ENCODE measurements at places on chromosomes 3 and 15.

GRCh38 chr3:172391592-172392302 lies 56.5 kb downstream of the GHSR start:
- no peak for DNase-seq

DNA sequence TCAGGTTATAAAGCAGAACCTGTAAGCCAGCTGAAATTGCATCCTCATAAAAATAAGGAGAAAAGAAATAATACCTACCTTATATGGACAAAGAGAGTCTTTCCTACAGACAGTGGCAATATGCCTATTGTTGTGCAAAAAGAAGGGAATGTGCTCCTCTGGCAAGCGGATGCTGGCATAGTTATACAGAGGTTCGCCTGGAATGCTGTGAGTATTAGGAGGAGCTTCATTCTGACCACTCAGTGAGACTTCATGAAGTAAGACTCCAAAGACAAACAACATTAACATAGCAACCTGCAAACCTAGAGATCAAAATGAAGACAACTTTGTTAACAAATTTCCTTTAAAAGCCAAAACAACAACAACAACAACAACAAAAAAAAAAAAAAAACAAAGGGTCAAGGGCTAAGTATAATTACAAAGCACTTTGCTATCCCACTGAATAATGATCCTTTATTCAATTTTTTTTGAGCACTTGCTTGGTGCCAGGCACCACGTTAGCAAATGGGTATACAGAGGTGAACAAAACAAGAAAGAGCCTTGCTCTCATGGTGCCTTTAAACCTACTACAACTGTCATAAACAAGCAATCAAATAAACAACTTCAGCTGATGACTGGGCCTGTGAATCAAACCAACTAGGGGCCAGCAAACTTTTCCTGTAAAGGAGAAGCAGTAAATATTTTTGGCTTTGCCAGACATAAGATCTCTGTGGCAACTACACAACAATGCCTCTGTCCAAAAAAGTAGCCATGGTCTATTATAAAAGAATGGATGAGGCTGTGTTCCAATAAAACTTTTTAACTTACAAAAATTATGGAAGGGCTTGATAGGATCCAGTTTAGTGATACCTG lies 3.7 kb downstream of the EOGT start:
- DNase-seq = no peak

GRCh38 chr3:16318176-16318575 lies 53.2 kb downstream of the OXNAD1 start:
- DNase-seq = no peak

DNA sequence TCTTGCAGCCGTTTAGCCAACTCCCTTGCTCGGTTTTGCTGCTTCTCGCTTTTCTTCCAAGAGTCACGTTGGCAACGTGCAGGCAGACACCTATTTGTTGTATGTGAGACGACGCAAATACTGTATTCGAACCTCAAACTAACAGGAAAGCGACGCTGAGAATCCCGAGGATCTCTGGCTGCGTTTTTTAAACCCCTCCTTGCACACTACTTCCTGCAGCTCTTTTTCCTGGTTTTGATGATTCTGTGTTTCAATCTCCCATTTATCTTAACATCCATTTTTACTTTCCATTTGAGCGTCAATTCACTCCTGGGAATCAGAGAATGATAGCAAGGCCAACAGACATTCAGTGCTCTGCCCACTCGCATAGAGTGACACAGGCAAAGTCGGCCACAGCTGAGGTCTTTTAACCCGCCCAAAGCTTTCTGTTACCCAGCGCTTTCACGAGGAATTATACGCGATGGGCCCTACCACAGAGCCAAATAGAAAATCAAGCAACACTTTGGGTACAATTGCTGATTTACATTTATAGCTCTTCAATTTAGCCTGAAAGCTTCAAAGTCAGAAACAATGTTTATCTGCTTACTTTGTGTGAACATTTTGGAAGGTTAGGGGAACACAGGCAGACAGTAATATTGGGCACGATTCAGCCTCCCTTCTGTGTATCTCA lies 1.6 kb upstream of the ANXA2 start:
- no peak for DNase-seq

DNA sequence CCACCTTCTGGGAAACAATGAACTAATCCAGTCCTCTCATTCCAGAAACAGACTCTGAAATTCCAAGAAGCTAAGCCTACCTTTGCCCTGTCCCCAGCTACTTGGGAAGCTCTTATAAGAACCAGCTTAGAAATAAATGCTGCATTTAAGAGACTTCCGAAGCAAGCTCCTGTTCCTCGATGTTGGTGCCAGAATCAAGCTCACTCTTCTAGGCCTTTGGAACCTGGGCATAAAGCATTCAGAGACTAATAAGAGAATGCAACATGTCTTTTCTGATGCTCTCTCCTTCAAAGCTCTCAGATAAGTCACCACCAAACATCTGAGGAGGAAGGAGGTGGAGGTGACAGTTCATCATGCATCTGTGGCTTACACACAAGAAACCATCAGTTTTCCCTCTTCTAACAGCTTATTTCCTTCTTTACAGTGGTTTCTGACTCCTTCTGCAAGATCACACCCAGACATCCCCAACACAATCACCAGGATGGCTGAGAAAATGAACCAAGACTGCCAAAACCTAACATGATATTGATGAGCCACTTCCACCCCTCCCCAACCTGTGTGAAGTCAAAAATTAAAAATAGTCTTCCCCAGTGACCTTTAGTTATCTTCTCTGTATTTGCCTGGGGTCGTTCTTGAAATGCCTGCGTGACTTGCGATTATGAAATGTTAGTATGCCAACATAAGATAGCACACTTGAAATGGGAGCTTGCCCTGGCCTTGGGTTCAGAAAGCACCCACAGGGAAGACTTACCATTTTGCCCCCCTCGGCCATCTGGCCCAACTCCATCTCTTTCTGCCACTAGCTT lies 11.5 kb downstream of the ARHGEF3 start:
- no peak for DNase-seq

DNA sequence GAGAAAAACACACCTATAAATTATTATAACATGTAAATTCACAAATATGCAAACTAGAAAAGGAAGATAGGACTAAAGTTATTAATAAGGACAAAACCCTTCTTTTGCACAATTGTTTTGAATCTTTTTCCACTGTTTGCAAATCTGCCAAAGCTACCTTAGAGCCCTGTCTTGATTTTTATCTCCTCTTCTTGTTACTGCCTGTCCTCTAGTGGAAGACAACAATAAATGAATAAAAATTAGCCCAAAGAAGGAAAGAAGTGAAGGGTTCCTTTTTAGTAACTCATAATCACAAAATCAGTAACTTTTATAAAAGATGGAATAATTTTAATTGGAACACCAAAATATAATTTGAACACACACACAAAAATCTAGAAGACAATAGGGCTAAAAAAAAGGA lies 2.7 kb downstream of the CD200R1 start:
- DNase-seq = no peak

- DNase-seq = no peak
Measured at GRCh38 chr3:187973977-187974870, 179.7 kb upstream of the LPP start.

DNA sequence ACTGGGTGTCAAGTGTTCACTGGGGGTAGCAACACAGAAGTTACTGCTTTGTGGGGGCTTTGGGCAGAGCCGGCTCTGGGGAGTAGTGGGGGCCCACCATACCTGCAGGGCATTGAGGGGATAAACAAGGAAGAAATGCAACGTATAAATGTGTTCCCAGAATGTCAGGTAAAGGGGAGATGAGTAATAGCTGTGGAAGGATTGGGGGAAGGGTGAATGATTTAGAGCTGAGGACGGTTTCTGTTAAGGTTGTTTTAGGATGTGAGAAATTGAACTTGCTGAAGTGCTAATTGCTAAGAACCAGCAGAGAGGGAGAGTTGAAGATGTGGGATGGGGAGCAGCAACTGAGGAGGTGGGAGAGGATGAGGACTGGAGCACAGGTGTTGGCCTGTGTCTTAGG lies 10.7 kb downstream of the SCG5 start:
- no peak for DNase-seq

GRCh38 chr3:27073912-27074311 lies 295.3 kb downstream of the NEK10 start:
- DNase-seq = no peak

GRCh38 chr3:159185443-159186050 lies 383.7 kb downstream of the MFSD1 start:
- DNase-seq = no peak

- DNase-seq = no peak
Measured at GRCh38 chr3:44842376-44842775, 19.3 kb upstream of the TMEM42 start.

- no peak for DNase-seq
Measured at GRCh38 chr3:45465192-45465591, 76.8 kb downstream of the LARS2 start.

DNA sequence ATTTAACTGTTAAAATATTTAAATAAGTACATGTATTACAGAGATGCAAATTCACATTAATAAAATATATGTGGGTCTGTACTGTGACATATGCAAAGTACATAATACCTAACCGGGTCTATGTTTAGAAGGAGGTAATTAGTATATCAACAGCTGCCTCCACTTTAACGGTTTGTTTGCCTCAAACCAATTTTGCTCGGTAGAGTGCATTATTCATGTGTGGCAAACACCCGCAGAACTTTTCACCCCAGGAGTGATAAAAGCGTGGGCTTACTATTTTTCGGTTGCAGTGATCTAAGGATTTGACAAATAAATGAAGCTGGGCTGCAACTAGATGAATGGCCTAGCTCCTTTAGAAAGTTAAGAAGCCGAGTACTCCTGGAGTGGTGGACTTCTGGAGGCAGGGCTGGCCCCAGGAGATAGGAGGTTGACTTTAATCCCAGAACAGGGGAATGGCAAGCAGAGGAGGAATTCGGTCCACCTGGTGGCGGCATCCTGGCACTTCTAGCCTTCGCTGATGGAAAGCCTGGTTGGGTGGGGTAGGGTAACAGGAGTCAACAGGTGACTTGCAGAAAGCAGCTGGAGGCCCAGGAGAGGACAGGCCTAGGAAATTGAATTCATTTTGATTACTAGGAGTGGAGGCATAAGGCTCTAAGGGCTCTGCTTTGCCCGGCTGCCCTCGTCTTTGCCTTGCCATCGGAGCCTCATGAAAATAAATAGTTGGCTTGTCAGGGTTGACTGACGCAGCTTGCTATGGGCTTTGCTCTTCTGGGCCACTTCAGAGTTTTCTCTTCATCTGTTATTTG lies 2.4 kb downstream of the SLCO3A1 start:
- peak; percentile 70 for DNase-seq

- no peak for DNase-seq
Measured at GRCh38 chr15:77783636-77784035, 150.9 kb upstream of the LINGO1 start.

DNA sequence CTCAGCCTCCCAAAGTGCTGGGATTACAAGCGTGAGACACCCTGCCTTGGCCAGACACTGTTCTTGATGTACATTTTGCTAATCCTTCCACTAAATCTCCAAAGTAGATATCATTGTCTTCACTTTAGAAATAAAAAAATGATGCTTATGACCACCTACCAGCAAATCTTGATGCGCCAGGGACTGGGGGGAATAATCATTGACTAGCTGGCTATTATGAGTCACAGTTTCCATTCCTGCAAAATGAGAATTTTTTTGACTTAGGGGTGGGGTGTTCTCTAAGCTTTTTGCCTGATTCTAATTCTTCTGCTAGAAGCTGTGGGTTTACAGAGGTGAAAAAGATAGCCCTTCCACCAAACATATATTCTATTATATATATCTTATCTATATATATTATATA lies 17.1 kb upstream of the RFC4 start:
- no peak for DNase-seq

DNA sequence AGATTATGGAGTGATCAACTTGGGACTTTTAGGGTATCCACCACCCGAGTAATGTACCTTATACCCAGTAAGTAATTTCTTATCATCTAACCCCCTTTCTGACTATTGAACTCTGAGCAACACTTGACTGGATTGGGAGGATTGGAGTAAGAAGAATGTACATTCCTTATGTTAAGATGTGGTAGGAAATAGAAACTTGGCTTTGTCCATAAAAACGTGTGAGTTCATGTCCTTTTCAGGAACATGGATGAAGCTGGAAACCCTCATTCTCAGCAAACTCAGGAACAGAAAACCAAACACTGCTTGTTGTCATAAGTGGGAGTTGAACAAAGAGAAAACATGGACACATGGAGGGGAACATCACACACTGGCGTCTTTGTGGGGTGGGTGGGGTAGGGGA lies 112.3 kb downstream of the PTPRG start:
- DNase-seq = no peak

DNA sequence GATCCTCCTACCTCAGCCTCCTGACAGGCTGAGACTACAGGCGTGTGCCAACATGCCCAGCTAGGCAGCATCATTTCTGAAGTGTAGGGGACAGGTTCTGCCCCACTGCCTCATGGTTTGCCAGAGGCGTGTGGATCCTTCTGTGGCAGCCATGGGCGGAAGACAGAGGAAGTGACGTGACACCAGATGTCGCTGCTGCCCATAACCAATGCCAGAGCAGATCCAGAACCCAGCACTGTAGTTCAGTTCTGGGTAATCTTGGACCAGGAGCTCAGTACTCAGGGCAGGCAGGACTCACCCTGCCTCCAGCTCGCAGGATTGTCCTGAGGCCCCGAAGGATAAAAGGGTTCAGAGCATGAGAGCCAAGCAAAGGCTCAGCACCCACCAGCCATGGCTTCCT lies 8.2 kb downstream of the RBPMS2 start:
- no peak for DNase-seq

GRCh38 chr3:123229145-123229544 lies 27.4 kb downstream of the SEC22A start:
- DNase-seq = no peak

- DNase-seq = no peak
Measured at GRCh38 chr3:81838457-81838856, 77.0 kb upstream of the GBE1 start.

GRCh38 chr15:74843891-74844299 lies 939 bp upstream of the ULK3 start:
- DNase-seq = no peak

GRCh38 chr3:114841515-114841914 lies 305.6 kb downstream of the ZBTB20 start:
- no peak for DNase-seq

DNA sequence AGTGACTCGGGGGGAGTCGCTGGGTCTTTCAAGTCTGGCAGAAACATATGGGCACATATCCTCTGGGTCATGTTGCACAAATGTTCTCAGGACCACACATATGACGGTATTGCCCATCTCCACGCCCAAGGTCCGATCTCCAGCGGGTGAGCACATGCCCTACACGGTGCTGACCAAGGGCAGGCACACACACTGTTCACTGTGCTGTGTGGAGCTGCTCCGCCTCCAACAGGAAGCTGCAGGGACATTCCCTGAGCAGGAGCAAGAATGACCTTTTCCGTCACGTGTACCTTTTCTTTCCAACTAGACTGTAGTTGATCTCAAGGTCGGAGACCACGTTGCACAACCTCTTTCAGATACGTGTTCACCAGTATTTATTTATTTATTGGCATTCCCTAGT lies 41.7 kb upstream of the B3GNT5 start:
- DNase-seq = no peak

All from NCI-H1105 (cell line).